ENCODE measurements at places on chromosomes 2 and 18.

GRCh38 chr2:218435003-218435982, 16.4 kb downstream of the VIL1 start:
- DNase-seq: no peak

GRCh38 chr2:203533676-203534591, 1.2 kb downstream of the RAPH1 start:
- peak; percentile 77 for DNase-seq

DNA sequence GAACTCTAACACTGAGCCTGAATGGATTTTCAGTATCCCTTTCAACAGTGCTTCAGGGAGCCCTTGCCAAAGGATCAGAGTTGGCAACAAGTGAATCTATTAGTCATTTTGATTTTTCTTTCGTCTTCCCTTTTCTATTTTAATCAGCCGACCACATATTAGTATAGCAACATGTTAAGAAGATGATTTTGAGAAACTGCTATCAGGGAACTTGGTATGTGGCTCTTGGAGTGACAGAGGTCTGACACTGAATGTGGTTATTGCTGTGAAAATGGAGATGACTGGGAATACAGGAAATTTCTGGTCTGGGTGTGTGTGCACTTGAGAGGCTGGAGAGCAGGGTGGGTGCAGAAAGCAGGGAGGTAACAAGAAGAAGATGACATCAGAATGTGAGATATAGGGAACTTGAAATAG, 28.7 kb upstream of the IL1RL1 start:
- no peak for DNase-seq

GRCh38 chr2:203413796-203414195, 85.6 kb downstream of the ABI2 start:
- DNase-seq: no peak

GRCh38 chr18:378079-378478, 110.2 kb upstream of the THOC1 start:
- DNase-seq: peak; percentile 41

Data from fibroblast of gingiva (primary cell).